ENCODE measurements at places on chromosomes 3 and 15.

DNA sequence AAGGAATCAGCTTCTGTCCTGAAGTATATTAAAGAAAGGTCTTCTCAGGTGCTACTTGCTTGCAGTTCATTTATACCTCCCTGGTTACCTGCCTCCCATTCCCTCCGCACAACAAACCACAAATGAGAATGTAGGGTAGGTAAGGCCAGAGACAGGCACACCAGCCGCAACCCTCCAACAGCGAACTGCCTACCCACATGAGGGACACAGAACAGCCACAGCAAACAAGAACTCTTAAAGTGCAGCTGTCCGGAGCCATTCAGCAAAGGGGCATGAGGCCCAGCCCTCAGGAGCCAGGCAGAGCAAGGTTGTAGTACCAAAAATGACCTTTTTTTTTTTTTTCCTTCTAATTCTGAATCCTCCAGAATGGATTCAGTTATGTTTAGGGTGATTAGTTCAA is 52.4 kb downstream of the SPSB4 start:
- no peak overlapping the region for H3K4me3 ChIP-seq
- no peaks in the 10 kb centered on the region for H3K27me3 ChIP-seq
- no peaks in the 10 kb centered on the region for H3K36me3 ChIP-seq
- no peak overlapping the region for H3K27ac ChIP-seq
- DNase-seq, result no peak
- H3K4me1 ChIP-seq, result no peaks in the 10 kb centered on the region

- no peak overlapping the region for H3K4me3 ChIP-seq
- DNase-seq, result no peak
- no peaks in the 10 kb centered on the region for H3K4me1 ChIP-seq
- H3K27me3 ChIP-seq, result peaks cover 2% of the 10 kb centered on the region
- no peaks in the 10 kb centered on the region for H3K36me3 ChIP-seq
Measured at GRCh38 chr15:47390208-47390765, 327.0 kb upstream of the SEMA6D start.

GRCh38 chr3:55888282-55888885 is 401.3 kb upstream of the WNT5A start:
- H3K4me3 ChIP-seq, result no peak overlapping the region
- DNase-seq, result no peak
- H3K27ac ChIP-seq, result no peak overlapping the region
- no peaks in the 10 kb centered on the region for H3K36me3 ChIP-seq

- DNase-seq, result peak; percentile 27
- H3K36me3 ChIP-seq, result no peaks in the 10 kb centered on the region
- peak overlapping the region; percentile 31 for H3K27ac ChIP-seq
- H3K27me3 ChIP-seq, result no peaks in the 10 kb centered on the region
- peaks cover 2% of the 10 kb centered on the region for H3K4me1 ChIP-seq
Measured at GRCh38 chr3:116135457-116136085, 309.7 kb downstream of the LSAMP start.

- H3K27me3 ChIP-seq, result no peaks in the 10 kb centered on the region
- no peaks in the 10 kb centered on the region for H3K36me3 ChIP-seq
- no peak overlapping the region for H3K27ac ChIP-seq
Measured at GRCh38 chr15:99411234-99411633, 154.6 kb upstream of the MEF2A start.

GRCh38 chr3:125125821-125126245 is 70.0 kb upstream of the HEG1 start:
- H3K4me1 ChIP-seq, result peaks cover 20% of the 10 kb centered on the region
- H3K27me3 ChIP-seq, result no peaks in the 10 kb centered on the region
- H3K4me3 ChIP-seq, result no peak overlapping the region
- DNase-seq, result no peak
- H3K36me3 ChIP-seq, result no peaks in the 10 kb centered on the region
- no peak overlapping the region for H3K27ac ChIP-seq

Data from heart left ventricle (tissue), 16 donors.